ENCODE measurements at places on chromosomes 5 and 9.

DNA sequence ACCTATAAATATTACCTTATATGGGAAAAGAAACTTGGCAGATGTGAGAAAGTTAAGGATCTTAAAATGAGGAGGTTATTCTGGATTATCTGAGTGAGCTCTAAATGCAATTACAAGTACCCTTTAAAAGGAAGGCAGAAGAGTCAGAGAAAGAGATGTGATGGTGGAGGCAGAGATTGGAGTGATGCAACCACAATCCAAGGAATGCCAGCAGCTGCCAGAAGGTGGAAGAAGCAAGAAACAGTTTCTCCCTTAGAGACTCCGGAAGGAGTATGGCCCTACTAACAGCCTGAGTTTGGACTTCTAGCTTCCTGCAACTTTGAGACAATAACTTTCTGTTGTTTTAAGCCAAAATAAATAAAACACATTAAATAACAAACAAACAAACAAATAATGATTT, 108.7 kb upstream of the PRLR start:
- no peak for DNase-seq

GRCh38 chr9:80946496-80947170, 742.7 kb downstream of the TLE1 start:
- no peak for DNase-seq

- DNase-seq = no peak
These were observed 9.8 kb downstream of the CD74 start for GRCh38 chr5:150402901-150403342.

- DNase-seq = no peak
These were observed 54.1 kb downstream of the ARHGEF37 start for GRCh38 chr5:149635394-149635793.

- no peak for DNase-seq
These were observed 101.7 kb downstream of the RORB start for GRCh38 chr9:74598874-74599273.

GRCh38 chr5:58911270-58911669, 328.4 kb downstream of the RAB3C start:
- no peak for DNase-seq

DNA sequence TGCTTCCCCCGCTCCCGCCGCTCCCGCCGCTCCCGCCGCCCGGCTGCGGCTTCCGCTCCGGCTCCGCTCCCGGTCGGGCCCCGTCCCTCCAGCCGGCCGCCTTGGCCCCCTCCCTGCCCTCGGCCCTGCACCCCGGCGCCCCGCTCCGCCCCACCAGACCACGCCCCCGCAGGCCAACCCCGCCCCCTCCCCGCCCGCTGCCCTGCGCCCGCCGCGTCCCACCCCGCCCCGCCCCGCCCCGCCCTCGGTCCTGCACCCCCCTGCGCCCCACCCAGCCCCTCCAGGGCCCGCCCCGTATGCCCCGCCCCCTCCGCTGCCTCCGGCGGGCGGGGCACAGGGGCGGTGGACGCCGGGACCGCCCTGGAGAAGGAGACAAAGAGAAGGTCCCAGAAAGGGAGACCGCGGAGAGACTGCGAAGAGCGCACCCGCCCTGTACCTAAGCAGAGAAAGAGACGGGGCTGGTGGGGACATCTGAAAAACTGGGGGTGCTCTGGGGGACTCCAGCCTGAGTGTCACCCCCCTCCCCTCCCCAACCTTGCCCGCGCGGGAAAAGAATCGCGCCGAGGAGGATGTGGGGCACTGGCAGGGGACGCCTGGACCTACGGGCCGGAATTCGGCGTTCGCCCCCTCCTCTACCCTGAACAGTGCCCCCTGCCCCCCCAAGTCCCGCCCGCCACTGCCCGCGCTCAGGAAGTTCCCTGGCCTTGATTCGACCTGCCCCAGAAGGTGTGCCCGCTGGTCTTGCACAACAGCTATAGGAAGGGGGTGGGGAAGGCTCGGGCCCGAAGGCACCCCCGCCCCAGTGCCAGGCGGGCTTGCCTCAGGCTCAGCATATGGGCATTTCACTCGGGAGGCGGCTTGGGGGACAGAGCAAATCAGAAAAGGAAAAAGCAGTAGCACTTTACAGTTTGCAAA, 42.8 kb upstream of the STXBP1 start:
- peak; percentile 78 for DNase-seq

DNA sequence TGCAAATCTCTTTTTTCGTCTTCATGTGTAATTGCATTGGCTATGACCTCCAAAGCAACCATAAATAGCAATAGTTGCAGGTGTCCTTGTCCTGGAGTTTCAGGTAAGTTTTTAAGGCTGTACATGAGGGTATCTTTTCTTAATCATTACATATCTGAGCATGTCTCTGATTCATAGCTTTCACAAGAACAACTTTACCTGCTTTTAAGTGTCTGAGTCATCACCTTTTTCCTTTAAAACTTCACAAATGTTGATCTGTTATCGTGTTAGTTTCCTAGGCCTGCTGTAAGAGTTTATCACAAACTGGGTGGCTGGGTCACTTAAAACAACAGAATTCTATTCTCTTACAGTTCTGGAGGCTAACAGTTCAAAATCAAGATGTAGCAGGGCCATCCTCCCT, 13.8 kb downstream of the GARNL3 start:
- DNase-seq = no peak

DNA sequence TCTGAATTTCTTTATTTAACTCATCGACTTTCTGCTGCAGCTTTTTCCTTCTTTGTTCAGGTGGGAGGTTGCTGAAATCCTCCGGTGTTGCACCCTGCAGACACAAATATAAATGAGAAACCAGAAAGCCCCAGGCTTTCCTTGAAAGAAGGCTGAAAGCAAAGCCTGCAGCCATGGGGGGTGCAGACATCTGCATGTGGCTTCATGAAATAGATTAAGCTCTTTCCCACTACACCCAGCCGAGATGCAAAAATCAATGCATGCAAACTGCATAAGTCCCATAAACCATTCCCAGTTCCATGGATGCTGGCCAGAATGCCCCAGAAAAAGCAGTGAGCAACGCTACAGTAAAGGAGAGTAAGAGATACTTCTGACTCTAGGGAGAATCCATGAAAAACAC, 73.6 kb downstream of the USP20 start:
- DNase-seq = no peak

GRCh38 chr9:93071464-93071863, 13.0 kb downstream of the SUSD3 start:
- DNase-seq = no peak

- DNase-seq = no peak
These were observed 88.0 kb downstream of the INIP start for GRCh38 chr9:112629671-112630485.

GRCh38 chr9:6977761-6978160, 220.0 kb downstream of the KDM4C start:
- DNase-seq = no peak

GRCh38 chr9:134061019-134061687, 6.7 kb downstream of the BRD3 start:
- DNase-seq = no peak

DNA sequence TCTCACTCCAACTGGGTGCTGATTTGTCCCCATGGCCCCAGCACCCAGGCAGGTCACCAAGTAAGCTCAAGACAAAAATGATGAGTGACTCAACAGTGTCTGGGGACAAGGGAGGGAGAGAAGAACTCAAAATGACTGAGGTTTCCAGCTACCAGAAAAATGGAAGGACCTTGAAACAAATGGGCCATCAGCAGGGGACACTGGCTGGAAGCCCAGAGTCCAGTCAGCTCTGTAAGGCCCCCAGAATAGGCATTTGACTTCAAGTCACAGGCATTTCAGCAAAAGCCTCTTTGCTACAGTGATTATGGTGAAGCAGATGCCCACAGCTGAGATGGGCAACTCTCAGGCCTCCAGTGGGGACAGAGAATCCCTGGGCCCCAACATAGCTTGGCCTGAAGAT, 139.0 kb upstream of the GABRP start:
- DNase-seq = no peak

DNA sequence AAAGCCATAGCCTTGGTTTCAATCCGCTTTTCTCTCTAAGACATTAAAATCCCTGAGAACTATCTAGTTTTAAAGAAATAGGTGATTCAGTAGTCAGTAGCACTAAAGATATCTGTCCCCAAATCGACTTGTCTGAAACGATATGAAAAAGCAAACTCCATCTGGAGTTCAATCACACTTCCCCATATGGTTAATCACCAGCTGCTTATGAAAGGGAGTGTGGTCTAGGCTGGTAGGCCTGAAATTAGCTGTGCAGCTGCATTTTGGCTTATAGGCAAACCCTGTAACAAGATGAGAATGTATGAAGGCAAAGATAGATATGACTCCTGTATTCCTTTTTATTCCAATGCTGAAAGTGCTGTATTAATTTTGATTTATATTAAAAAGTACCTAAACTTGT, 65.9 kb downstream of the DMRTA1 start:
- no peak for DNase-seq

DNA sequence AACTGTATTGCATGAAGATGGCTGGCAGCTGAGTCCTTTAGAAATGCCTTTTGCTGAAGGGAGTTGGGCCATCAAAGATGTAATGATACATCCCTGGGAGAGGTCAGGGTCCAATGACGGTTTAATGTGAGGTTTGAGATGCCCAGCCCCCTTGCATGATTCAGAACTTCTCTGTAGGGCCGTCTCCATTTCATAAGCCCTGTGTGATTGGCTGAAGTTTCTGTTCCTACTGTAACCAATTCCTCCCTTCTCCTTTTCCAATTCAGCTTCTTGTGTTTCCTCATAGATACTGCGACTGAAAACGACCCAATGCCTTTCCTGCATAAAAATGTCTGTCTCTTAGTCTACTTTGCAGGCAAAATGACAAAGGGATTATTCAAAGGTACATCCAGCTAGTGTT, 47.9 kb upstream of the ST8SIA4 start:
- DNase-seq = no peak

GRCh38 chr5:114308017-114308416, 53.9 kb upstream of the KCNN2 start:
- no peak for DNase-seq

DNA sequence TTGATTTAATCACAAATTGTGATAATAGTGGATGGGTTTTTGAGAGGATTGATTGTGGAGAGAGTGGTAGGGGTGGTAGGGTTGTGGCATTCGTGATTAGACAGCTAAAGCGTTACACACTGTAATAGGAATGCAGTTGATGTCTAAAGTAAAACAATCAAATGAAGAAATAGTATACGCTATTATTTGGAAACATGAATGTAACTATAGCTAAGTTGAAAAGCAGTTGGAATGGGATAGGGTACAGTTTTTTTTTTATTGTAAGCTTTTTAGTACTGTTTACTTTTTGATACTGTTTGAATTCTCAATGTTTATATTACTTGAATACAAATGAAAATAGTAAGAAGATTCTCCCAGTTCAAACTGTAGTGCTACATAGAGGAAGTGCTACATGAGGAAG, 51.8 kb downstream of the RANBP17 start:
- DNase-seq = no peak

- DNase-seq = no peak
These were observed 36.8 kb upstream of the ZNF354A start for GRCh38 chr5:178766936-178767912.

GRCh38 chr9:70874451-70874850, 247.0 kb downstream of the TRPM3 start:
- no peak for DNase-seq

DNA sequence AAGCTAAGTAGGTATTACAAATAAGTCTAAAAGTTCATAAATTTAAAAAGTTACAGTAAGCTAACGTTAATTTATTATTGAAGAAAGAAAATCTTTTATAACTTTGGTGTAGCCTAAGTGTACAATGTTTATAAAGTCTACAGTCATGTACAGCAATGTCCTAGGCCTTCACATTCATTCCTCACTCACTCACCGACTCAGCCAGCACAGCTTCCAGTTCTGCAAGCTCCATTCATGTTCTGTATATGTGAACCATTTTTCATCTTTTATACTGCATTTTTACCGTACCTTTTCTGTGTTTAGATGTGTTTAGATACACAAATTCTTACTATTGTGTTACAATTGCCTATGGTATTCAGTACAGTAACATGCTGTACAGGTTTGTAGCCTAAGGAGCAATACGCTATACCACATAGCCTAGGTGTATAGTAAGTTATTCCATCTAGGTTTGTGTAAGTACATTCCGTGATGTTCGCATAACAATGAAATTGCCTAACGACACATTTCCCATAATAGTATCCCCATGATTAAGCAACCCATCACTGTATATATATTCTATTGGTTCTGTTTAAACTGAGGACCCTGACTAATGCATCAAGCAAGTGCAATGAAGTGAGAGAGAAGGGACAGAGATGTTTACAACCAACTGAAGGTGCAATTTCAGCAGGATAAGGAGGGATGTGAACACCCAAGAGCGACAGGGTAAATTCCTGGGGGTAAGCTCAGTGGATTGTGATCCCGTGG, 88.9 kb upstream of the TRIO start:
- DNase-seq = no peak

- DNase-seq = no peak
These were observed 21.3 kb downstream of the MSANTD3 start for GRCh38 chr9:100448266-100448665.

DNA sequence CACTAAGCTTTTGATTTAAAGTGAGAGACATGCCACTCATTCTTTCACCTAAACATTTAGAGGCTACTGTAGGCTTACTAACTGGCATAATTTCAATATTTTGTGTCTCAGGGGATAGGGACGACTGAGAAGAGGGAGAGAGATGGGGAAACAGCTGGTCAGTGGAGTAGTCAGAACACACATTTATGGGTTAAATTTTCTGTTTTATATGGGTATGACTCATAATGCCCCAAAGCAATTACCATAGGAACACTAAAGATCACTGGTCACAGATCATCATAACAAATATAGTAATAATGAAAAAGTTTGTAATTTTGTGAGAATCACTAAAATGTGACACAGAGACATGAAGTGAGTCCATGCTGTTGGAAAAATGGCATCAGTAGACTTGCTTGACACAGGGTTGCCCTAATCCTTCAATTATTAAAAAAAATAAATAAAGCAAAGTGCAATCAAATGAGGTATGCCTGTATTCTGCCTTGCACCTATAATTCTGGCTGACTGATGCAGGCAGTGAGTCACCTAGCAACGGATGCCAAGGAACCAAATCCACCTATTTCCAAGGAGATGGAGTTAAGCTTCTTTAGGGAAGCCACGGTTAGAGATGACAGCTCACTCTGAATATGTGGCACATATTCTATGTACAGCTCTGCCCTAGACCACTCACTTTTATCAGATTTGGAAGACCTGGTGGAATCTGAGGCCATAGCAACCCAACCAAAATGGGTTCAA, 166.1 kb downstream of the MARCHF11 start:
- DNase-seq = no peak

- no peak for DNase-seq
These were observed 141.1 kb downstream of the HSD17B3 start for GRCh38 chr9:96160866-96161265.

DNA sequence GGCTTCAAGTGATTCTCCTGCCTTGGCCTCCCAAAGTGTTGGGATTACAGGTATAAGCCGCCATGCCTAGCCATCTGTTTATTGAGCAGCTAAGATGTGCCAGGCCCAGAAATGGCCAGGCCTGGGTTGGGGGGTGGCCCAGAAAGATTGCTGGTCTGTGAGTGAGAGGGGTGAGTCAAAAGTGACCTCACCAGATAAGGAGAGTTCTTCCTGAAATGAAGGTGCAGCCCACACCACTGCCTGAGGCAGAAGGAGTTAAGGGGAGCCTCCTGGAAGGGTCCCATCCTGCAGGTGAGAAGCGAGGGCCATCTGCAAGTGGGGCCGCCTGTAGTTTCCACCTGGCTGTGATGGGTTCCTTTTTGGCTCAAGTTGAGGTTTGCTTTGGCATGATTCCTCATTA, 96.9 kb upstream of the KLF4 start:
- DNase-seq = no peak

Data from fibroblast of skin of left biceps (primary cell).